Fibroblast of skin of scalp (primary cell): ENCODE measurements at places on chromosomes 3 and 15.

DNA sequence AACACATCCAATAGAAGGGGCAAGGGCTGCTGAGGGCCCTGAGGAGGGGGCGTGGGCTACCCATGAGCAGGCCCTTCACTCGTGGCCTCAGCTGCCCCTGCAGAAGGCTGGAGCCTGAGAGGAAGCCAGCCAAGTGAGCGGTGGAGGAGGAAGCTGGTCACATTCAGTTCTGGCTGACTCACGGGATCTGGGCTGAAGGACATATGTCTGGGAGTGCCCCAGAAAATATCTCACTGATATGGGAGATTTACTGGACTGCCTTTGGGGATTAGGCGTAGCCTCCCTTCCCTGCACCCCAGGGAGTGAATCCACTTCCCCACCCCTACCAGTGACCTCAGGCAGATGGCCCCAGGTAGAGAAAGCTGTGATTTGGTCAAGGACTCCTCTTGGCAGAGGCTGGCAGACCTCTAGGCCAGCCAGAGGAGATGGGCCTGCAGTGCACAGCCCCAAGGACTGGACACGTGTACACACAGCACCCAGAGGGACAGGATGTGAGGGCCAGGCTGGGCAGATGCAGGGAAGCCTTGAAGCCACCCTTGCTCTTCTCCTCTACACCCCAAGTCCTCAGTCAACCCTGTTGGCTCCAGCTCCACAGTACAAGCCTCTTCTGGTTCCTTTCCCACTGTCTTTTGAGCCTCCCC is 14.2 kb upstream of the ANKDD1A start:
- DNase-seq, result peak; percentile 74

DNA sequence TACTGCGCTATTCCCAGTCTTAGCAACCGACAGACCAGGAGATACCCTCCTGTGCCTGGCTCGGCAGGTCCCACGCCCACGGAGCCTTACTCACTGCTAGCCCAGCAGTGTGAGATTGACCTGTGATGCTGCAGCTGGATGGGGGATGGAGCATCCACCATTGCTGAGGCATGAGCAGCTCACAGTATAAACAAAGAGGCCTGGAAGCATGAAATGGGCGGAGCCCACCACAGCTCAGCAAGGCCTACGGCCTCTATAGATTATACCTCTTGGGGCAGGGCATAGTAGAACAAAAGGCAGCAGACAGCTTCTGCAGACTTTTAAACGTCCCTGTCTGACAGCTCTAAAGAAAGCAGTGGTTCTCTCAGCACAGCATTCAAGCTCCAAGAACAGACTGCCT is 160.3 kb downstream of the ANXA2 start:
- peak; percentile 13 for DNase-seq

- no peak for DNase-seq
Measured at GRCh38 chr15:101004986-101005747, 86.0 kb downstream of the LRRK1 start.

DNA sequence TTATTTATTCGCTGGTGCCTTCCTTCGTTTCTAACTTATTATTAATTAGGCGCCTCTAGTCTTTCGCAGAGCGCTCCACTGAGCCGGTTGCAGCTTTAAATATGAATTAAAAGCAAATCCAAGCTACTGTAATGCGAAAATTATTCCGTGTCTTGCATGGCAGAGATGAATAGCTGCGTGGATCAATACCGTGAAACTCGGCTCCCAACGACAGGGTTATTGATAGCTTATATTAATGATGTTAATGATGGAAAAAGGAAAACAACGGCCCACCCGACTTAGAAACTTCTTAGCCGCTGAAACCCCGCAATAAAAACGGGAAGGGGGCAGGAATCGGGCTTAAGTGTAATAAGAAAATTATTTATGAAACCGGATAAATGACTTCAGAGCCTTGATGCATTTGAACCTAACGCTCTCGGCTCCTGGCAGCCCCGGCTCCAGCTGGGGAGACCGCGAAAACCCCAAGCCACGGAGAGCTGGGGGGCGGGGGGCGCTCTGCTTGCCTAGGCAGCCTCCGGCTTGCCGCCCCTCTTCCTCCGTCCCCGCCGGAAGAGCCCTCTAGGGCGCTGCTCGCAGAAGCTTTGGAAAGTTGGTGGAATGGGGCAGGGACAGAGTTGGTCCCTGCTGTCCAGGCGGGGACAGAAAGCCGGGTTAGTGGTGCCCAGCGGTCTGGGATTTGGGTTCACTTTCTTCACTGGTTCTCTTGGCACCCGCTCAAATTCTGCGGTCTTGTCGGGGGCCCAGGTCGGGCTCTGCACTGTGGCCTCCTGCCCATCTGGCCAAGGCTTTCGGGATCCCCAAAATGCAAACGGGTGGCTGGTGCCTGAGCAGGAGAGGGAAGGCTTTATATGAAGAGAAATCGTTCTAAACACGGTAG is 7.7 kb upstream of the ONECUT1 start:
- DNase-seq, result no peak

DNA sequence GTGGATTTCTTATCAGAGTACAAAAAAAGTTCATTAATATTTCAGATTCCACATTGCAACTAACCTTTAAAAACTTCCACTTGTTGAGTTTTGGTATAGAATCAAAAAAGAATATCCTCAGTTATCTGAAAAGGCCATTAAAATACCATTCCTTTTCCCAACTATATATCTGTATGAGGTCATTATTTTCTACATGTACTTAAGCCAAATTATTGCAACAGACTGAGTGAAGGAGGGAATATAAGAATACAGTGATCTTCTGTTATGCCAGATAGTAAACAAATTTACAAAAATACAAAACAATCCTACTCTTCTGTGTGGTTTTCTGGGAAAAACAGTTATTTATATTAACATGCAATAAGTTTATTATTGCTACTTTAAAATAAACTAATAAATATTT is 5.7 kb upstream of the GANC start:
- DNase-seq, result no peak

DNA sequence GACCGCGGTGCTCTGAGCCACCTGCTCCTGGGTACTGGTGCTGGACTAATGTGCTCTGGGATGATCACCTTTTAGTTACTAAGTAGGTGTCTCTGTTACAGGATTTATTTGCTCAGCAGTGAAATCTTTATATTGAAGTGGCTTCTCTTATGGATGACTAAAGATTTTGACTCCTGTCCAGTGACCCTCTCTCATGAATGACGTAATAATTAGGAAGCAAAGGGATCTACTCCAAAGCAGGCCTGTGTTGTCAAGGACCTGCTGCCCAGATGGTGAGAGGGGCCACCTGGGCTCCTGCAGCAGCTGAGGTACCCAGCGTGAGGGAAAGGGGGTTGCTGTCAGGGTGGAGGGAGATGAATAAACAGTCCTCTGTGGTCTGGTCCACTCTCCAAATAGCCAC is 263.6 kb downstream of the GABRG3 start:
- DNase-seq, result no peak
